ENCODE measurements at places on chromosomes 3 and 15.

DNA sequence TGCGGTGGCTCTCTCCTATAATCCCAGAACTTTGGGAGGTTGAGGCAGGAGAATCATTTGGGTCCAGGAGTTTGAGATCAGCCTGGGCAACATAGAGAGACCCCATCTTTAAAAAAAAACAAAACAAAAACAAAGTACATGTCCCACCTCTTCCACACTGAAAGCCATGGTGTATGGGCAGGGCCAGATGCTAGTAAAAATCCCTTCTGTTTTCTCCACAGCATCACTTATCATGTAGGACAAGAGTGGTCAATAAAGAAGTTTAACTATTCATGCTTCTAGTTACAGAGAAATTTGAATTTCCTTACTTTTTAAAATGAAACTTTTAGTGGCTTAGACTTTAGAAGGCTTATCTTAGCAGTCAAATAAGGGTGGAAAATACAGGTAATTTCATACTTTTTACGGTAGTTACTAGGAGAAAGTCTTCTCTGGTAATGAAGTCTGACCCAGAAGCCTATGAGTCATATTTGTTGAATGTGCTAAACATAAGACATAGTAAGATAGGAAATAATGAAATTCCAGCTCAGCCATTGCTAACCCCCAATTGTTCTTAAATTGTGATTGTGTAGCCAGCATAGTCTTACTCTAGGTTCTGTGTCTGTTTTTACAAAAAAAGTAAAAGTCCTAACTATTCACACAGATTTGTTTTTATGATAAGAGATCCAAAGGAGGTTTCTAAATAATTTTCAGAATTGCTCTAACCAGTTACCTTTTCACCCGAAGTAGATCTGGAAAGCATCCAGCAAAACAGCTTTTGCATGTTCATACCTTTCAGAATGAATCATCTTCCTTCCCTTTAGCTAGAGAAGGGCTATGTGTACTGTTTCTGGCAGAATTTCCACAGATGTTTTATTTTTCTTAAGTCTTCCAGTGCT lies 16.4 kb upstream of the ZNF609 start:
- no peak for DNase-seq

DNA sequence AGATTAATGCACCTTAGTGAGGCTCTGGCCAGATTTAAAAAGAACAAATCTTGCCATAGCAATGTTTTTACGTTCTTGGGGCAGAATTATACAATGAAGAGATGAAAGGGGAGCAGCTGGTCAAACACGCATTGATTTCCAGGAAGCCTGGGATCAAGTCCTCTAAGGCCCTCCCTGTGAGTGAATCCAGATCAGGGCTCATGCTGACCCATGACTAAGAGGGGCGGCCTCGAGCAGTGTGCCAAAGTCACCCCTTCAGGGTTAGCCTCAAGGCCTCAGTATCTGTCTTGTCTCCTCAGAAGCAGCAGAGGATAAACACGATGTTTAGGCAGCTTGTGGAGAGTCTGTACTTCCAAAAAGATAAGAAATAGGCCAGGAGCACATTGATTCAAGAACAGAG lies 9.3 kb upstream of the RBP1 start:
- no peak for DNase-seq

- no peak for DNase-seq
Measured at GRCh38 chr3:138412821-138413551, 21.4 kb upstream of the ESYT3 start.

- DNase-seq = no peak
Measured at GRCh38 chr3:114727373-114727772, 419.7 kb downstream of the ZBTB20 start.

Measured in NCI-H2081 (cell line).